AG04449 (cell line): ENCODE measurements at places on chromosomes 6 and 20.
A peak's percentile ranks its signal among the peaks of the same experiment; 100 is the strongest.

DNA sequence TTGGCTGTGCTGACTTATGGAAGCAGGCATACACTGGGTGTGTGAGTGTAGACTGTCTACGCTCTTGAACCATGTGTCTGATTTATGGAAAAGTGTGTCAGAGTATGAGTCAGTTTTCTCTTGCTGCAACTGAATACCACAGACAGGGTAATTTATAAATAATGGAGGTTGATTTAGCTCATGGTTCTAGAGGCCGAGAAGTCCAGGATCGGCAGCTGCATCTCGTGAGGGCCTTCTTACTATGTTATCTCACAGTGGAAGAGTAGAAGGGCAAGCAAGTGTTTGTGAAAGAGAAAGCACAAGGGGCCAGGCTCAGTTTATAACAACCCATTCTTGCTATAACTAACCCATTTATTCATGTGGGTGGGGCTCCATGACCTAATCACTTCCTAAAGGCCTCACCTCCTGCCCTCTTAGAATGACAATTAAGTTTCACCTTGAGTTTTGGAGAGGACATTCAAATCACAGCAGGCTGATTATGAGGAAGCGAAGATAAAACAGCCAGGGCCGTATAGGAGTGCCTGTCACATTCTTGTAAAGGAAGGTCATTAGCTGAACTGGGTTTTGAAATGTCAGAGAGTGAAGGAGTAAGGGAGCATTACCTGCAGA lies 6.7 kb downstream of the GPR31 start:
- no peak for DNase-seq

- no peak for DNase-seq
These were observed 223.9 kb downstream of the LY86 start for GRCh38 chr6:6812427-6812826.

- DNase-seq = peak; percentile 93
These were observed 39.9 kb downstream of the RPRD1B start for GRCh38 chr20:38073307-38074071.

- no peak for DNase-seq
These were observed 48.9 kb downstream of the ATXN1 start for GRCh38 chr6:16712255-16712930.

GRCh38 chr6:6494677-6495076 lies 93.8 kb upstream of the LY86 start:
- DNase-seq = no peak

- DNase-seq = no peak
These were observed 13.3 kb upstream of the GGTLC1 start for GRCh38 chr20:24001712-24002405.

DNA sequence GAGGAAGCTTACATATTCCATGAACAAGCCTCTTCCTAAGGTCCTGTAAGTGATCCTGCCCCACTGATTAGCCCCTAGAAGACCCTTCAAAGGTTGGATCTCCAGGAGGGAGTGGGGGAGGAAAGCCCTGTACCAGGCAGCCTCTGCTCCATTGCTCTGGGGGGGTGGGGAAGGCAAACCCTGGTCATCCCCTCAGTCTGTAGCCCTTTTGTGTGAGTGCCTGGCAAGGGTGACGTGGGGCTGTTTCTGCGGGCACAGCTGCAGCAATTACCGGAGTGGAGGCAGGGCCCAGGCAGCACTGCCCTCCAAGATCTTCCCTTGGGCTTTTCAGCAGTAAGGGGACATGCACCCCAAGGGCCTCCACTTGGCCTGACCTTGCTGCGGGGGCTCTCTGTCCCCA lies at the start of gene MOG:
MOG (plus strand) TSS at position 295 of the 400 bp plus-strand sequence. CDS start 118 bp downstream, outside the sequence.
- no peak for DNase-seq

DNA sequence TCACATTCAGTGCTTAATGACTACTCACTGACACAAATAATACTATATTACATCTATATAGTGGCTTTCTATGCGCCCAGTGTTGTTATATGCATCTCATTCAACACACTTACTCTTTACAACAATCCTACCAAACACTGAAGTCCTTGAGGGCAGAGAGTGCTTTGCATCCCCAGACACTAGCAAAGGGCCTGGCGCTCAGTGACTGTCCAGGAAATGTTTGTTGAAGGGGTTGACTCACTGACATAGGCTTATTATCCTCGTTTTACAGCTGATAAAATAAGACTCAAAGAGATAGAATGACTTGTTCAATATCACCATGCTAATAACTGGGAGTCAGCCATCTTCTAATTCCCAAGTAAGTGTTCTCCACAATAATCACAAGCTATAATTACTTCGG lies 163.3 kb downstream of the ARHGAP18 start:
- DNase-seq = no peak

GRCh38 chr6:18495236-18495635 lies 108.1 kb downstream of the RNF144B start:
- DNase-seq = no peak

DNA sequence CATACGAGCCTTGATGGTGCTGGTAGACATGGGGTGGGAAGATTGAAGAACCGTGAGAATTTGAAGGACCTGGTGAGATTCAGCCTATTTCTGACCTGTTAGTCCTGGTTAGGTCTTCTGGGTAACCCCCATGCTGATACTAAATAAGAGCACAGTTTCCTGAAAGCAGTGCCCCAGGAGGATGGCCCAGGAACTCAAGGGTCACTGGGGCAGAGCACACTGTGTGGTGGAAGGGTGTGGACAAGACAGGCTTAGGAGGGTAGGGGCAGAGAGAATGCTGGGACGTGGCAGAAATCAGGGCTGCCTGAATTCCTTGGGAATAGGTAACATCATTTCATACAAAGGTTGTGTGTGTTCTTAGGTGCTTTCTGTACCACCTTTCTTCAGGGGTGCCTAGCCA lies 31.9 kb upstream of the ENPP1 start:
- no peak for DNase-seq

- no peak for DNase-seq
These were observed 7.8 kb downstream of the HCRTR2 start for GRCh38 chr6:55182016-55182650.

DNA sequence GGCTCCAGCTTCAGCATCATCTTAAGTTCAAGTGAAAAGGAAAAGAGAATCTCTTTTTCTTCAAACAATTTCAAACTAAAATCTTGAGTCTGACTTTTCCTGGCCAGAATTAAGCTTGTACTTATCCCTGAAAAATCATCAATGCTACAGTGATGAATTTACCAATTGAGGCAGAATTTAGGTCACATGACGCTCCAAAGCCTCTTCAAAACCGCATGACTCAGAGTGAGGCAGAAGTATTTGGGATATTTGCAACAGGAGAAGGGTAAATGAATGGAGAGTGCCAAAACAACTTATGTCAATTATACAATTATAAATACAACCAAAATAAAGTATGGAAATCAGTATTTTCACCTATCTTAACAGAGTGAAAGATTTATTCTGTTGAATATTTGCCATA lies 515.5 kb downstream of the COL12A1 start:
- DNase-seq = no peak

DNA sequence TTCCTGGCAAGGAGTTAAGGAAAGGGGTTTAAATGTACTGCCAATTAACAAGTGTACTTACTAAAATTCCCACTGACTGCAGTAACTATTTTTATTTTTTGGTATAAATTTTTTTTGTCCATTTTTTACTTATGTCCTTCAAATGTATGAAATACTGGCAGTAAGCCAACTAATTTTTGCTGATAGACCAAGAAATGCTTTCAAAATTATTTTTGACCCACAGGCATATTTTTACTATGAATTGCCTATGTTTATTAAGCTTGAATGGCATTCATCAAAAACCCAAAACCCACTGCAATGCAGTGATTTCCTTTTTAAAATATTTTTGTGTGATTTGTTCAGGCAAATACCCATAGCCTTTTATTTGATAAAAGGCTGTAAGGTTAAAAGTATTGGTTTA lies 560.1 kb downstream of the UTRN start:
- peak; percentile 4 for DNase-seq

DNA sequence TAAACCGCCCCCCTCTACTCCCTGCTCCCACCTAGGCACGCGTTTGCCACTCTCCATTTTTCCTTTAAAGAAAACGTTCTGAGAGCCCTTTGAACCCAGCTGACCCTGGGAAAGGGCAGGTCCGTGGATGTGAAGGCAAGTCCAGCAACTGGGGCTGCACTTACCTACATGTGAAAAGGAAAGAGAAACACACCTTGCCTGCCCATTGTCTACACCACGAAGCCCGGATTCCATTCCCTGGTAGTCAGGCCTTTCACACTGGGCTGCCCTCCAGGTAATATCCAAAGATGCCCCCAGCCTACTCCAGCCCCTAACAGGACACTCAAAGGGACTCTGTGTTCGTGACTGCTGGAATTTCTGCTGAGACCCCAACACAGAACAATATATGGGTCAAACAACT lies 94.4 kb downstream of the CD83 start:
- no peak for DNase-seq

GRCh38 chr20:25038591-25039015 lies 19.3 kb downstream of the ACSS1 start:
- no peak for DNase-seq

GRCh38 chr20:10906834-10907233 lies 233.0 kb upstream of the JAG1 start:
- no peak for DNase-seq

- DNase-seq = no peak
These were observed 94.1 kb upstream of the SHLD1 start for GRCh38 chr20:5656126-5656525.

- DNase-seq = no peak
These were observed 322.1 kb upstream of the NT5E start for GRCh38 chr6:85127696-85128243.

DNA sequence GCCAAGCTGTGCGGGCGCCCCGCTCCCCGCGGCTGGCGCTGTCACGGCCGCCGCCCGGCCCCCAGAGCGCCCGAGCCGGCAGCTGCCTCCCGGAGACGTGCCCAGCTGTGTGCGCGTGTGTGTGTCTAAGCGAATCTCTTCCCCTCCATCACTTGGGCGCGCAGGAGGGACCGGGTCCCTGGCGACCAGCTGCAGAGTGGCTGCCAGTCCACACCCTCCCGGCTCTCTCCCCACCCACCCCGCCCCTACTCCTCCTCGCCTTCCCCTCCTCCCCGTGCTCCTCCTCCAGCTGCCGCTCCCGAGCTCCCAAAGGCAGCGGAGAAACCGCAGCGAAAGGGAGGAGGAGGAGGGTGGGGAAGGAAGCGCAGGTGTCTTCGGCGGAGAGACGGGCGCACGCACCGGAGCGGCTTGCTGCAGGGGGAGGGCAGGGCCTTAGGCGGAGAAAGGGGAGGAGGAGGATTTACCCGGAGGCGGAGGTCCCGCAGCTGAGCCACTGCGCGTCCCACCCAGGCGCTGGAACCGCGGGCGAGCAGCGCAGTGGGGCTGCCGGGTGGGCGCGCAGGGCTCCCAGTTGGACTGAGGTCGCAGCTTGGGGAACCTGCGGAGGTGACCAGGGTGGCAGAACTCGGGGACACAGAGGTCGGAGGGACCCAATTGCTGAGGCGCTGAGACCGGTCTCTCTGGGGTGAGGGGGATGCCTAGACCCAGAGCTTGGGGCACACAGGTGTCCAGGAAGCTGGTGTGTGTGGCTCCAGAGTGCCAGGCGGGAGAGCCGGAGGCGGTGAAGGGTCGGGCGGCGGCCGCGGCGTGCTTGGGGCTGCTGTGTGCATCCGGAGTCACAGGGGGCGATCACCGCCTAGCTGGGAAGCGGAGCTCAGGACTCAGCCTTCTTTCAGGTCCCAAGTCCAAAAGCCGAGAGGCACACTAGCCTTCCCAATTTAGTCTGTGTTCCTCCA lies at the start of gene HS3ST5:
HS3ST5 (minus strand) TSS at position 198 of the 956 bp plus-strand sequence. CDS start 280,178 bp downstream, outside the sequence.
- DNase-seq = no peak

DNA sequence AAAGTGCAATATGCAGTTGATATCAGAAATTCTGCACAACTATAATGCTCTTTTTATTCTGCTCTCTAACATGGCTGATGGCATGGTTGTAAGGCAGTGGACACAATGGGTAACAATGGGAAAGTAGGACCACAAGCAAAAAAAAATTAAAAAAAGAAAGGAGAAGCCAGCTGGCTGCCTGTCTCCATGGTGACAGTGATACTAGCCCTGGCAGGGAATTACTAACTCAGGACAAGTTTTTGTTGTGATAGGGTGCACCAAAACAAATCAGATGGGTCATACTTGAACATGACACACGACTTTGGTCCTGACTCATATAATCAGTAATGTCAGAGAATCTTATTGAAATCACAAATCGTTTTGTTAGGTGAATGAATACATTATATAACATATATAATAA lies 169.4 kb downstream of the TRDN start:
- DNase-seq = no peak

DNA sequence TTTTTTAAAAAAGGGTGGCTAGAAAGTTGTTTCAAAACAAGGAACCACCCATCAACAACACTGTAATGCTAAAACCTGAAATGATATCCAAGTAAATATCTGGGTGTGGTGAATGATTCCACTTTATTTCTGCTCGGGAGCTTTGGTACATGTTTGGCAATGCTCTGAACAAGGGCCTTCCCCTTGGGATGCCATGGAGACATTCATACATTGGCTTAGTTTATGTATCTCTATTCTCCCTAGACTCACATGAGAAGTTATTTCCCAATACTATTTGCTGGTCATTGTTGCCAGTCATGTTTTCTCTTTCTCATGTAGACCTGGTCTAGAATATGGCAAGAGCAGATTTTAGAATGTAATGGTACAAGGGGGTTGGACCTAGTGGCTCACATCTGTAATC lies 22.9 kb downstream of the ADTRP start:
- DNase-seq = no peak
